ENCODE measurements at places on chromosomes 13 and 19.

DNA sequence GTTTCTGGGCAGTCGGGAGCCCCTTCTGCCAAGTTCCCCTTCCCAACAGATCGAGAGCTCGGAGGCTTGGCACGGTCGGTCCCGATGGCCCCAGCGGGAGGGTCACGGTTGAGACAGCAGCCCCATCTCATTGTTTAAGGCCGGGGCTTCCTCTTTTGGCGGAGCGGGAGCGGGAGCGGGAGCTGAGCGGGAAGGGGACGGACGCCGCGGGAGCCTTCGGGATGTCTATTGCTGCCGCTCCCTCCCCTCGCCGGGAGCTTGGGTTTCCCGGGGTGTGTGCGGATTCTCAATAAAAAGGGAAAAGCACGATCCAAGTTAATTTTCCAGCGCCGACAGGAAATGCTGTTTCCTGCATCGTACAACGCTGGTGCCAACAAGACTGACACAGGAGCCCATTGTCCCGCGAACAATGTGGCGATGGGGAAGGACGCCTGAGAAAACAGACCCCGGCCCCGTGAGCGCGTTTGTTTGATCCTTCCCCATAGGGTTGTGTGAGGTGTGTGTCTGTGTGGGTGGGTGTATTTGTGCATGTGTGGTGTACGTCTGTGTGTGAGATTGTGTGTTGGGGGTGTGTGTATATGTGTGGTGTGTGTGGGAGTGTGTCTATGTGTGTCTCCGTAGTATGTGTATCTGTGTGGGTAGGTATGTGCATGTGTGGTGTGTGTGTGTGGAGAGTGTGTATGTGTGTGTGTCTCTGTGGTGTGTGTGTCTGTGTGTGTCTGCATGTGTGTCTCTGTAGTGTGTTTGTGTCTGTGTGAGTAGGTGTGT is 36.3 kb upstream of the FLT1 start:
- DNase-seq: peak; percentile 55

GRCh38 chr13:95530178-95530577 is 22.3 kb upstream of the CLDN10 start:
- DNase-seq: peak; percentile 13

- DNase-seq: no peak
Observed at GRCh38 chr13:95182570-95183265, 118.5 kb downstream of the ABCC4 start.

DNA sequence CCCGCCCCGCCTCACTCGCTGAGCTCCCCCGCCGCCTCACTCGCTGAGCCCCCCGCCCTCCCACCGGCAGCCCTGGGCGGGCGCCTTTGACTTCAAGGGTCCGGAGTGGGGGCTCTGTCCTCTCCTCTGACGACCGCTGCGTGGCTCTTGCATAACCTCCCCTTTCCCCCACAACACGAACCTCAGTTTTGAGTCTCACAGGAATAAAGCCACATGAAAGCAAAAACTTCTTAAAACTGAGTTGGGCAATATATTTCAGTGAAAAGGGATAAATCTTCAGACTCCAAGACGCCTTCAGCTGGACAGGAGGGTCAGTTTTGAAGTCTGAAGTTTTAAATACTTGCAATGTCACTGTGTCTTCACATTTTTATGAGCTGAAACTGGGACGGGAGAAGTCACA is 70.6 kb upstream of the C13orf46 start:
- no peak for DNase-seq

GRCh38 chr19:38691938-38692457 is 44.5 kb downstream of the ACTN4 start:
- peak; percentile 92 for DNase-seq

- DNase-seq: peak; percentile 30
Observed at GRCh38 chr13:94660695-94661326, 51.5 kb downstream of the SOX21 start.

GRCh38 chr19:38840583-38840968 is 9.0 kb upstream of the ECH1 start:
- DNase-seq: no peak

GRCh38 chr13:99506634-99507033 is 5.4 kb downstream of the TM9SF2 start:
- DNase-seq: no peak
